ENCODE measurements at places on chromosomes 6 and 20. TPM values are rescaled to one million over a fixed set of nuclear protein-coding genes. Genes with fewer than 3 reads are reported as not detected.

GRCh38 chr6:61585504-61585903, 700.5 kb downstream of the KHDRBS2 start:
- no peak for DNase-seq

The PERP gene
- 22.4 TPM for total RNA-seq

DNA sequence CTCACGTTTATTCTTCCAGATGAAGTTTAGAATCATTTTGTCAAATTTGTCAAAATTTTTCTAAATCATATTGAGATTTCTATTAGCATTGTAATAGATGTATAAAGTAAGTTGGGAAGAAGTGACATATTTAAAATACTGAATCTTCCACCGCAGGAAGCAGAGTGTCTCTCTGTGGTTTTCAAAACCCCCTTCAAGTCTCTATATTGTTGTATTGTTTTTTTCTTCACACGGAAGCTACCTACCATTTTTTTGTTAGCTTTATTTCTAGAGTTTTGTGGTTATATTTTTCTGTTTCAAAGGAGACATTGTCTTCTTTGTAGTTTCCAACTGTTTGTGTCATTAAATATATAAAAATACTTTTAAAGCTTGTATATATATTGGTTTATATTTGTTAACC, 188.6 kb downstream of the ZDHHC14 start:
- no peak for DNase-seq

- DNase-seq: no peak
Observed at GRCh38 chr6:109447878-109448555, 7.5 kb downstream of the SMPD2 start.

The SLC35F1 gene
- total RNA-seq: 0.09 TPM

DNA sequence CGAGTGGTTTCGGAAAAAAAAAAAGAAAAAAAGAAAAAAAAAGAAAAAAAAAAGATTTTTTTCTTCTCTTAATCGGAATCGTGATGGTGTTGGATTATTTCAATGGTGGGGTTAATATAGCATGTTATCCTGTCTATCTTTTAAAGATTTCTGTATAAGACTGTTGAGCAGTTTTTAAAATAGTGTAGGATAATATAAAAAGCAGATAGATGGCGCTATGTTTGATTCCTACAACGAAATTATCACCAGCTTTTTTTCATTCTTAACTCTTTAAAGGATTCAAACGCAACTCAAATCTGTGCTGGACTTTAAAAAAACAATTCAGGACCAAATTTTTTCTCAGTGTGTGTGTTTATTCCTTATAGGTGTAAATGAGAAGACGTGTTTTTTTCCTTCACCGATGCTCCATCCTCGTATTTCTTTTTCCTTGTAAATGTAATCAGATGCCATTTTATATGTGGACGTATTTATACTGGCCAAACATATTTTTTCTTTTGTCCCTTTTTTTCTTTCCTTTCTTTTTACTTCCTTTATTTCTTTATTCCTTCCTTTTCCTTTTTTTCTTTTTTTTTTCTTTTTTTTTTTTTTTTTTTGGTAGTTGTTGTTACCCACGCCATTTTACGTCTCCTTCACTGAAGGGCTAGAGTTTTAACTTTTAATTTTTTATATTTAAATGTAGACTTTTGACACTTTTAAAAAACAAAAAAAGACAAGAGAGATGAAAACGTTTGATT, 3.6 kb downstream of the SOX4 start:
- peak; percentile 86 for DNase-seq

DNA sequence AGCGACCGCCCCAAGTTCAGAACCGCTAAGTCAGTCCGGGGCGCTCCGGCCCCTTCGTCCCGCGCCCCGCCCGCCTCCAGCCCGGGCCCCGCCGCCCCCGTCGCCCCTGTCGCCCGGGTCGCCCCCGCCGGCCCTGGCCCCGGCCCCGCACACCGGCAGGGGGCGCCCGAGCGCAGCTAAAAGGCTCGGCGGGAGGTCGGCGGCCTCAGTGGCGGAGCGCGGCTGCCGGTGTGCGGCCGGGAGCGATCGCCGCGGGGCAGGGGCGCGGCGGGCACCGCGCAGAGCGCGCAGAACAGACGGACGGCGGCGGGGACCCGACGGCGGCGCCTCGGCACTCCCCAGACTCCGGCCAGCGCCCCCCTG, at the start of gene FNDC1:
FNDC1 (plus strand) TSS at position 208 of the 363 bp plus-strand sequence. CDS start 197 bp downstream, outside the sequence.
- peak; percentile 45 for DNase-seq

GRCh38 chr20:13852306-13852705, 67.5 kb downstream of the NDUFAF5 start:
- no peak for DNase-seq

The ACTL10 gene
- total RNA-seq: 0.26 TPM

DNA sequence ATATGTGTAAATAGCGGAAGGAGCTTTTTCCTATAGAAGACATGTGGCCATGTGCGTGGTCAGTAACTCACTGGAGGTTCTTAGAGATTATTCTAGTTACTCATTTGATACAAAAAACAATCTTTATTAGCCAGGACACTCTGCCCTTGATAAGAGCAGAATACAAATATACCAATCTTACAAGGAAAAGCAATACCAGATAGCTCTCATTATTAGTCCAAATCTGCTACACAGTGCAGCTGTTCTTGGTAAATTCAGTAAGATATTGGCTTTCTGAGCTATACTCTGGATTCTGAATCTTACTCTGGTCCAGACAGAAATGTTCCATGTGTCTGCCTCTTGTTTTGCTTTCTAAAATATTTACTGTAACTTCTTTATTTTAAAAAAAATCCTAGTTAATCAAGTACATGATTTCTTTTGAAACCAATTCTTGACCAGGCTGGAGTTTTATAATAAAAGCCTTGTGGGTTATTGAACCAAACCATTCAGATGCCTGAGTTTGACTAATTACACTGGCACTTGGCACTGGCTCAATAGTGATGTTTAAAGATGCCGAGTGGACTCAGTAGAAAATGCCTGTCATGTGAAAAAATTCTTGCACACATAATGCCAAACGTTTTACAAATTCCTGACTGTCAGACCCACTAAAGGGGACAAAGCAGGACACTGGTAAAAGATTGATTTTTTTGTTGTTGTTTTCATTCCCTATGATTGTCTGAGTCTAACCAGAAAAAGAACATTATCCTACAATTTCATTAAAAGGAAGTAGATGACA, 242.8 kb upstream of the TCF21 start:
- DNase-seq: no peak
